ENCODE measurements at places on chromosomes 7 and 10.

DNA sequence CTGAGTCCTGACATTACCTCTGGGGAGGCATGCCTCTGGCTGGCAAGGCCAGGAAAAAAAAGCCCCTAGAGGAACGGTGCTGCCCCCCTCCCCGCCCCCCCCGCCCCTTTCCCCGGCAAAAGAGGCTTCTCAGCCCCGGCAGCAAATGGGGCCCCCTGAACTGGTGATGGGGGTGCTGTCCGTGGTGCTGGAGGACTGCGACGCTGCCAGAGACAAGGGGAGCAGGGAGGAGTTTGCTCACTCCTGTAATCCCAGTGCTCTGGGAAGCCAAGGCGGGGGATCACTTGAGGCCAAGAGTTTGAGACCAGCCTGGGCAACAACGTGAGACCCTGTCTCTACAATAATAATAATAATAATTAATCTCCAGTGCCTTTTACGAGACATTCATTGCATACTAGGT, 23.7 kb downstream of the SRRM3 start:
- no peak for DNase-seq

GRCh38 chr7:124956160-124956559, 26.5 kb upstream of the POT1 start:
- no peak for DNase-seq

DNA sequence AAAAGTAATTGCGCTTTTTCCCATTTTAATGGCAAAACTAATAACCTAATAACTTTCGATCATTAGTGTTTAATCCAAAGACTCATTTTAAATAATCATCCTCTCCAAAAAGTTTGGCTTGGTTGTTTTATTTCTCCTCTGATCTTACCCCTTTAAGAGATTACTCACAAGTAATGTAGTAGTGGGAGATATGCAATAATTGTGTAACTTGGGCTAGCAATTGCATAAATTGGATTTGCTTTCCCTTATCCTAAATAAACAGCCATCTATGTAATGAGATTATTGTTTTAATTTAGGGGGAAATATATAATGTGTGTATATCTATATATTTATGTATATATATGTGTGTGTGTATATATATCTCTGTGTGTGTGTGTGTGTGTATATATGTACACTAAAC, 82.5 kb downstream of the RNLS start:
- DNase-seq: no peak

DNA sequence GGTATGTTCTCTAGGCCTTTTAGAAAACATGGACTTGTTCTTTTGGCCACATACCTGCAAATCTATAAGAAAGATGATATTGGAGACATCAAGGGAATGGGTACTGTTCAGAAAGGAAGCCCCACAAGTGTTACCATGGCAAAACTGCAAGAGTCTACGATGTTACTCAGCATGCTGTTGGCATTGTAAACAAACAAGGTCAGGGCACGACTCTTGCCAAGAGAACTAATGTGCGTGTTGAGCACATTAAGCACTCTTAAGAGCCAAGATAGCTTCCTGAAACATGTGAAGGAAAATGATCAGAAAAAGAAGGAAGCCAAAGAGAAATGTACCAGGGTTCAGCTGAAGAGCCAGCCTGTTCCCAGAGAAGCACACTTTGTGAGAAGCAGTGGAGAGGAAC, 37.1 kb downstream of the SDK1 start:
- DNase-seq: no peak

- no peak for DNase-seq
These were observed 12.0 kb upstream of the CALML5 start for GRCh38 chr10:5511231-5511884.

- no peak for DNase-seq
These were observed 7.9 kb upstream of the WIPF3 start for GRCh38 chr7:29798422-29798821.

Data from stimulated activated CD8-positive, alpha-beta memory T cell treated with anti-CD3 and anti-CD28 coated beads, Interleukin-15, amount 100 ng/mL, for 1 hour (primary cell).